ENCODE measurements at places on chromosomes 5 and 9.
A peak's percentile ranks its signal among the peaks of the same experiment; 100 is the strongest.

GRCh38 chr9:127854184-127854806 lies at the start of gene ENG:
TSS of gene ENG (minus strand) at chr9:127854658. CDS start at chr9:127854355, 303 bp downstream.
- DNase-seq = no peak

DNA sequence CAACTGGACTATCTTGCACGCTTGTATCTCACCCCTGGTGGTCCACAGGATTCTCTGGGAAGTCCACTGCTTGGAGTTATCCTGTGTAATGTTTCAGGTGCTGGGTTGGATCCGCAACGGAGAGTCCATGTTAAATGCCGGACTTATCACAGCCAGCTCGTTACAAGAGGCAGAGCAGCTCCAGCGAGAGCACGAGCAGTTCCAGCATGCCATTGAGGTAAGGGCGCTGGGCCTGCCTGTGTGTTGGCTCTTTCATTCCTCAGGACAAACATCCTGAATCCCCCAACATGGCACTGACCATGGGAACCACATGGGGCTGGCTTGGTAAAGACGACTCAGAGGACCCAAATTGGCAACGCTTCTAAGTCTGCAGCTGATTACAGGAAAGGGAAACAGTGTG lies 214.8 kb upstream of the OTULINL start:
- DNase-seq = no peak

- no peak for DNase-seq
These were observed 122.0 kb downstream of the PRDM6 start for GRCh38 chr5:123211084-123211483.

DNA sequence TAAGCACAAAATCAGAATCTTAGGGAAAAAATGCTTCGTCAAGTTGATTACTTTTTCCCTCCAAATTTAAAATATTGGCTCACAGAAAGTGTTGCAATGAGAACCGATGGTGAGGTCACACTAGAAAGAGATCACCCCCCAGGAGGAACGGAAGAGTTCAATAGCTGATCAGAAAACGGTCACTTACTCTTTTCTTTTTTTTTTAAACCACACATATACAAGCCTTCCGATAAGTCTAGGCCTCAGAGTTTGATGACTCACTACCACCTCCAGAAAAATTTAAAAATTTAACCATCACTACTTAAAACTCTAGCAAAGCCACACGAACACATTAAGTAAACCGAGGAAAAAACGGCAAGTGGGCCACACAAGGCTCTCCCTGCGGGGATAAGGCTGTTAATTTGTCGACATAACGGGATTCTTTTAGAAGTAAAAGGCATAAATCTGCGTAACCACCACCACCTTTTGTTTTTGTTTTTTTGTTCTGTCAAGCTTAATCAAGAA lies 1.2 kb downstream of the SURF4 start:
- DNase-seq = no peak

GRCh38 chr9:108803428-108804065 lies 52.2 kb downstream of the ACTL7B start:
- no peak for DNase-seq

DNA sequence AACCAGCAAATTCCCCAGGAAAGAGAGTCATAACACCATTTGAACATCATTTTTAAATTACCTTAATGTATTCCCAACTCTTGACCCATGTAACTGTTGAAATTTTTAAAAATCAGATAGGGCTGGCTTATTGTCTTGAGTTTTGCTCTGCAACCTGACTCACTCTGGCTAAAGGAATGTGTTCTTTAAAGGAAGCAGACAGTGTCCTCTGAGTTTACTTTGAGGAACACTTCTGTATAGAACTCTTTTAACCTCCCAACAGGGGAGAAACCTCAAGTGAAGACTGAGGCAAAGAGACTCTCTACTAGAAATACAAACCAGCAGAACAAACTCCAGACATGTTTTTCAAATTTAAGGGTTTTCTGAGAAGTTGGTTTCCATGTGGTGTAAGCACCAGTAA lies 248.9 kb downstream of the CWC27 start:
- DNase-seq = no peak

DNA sequence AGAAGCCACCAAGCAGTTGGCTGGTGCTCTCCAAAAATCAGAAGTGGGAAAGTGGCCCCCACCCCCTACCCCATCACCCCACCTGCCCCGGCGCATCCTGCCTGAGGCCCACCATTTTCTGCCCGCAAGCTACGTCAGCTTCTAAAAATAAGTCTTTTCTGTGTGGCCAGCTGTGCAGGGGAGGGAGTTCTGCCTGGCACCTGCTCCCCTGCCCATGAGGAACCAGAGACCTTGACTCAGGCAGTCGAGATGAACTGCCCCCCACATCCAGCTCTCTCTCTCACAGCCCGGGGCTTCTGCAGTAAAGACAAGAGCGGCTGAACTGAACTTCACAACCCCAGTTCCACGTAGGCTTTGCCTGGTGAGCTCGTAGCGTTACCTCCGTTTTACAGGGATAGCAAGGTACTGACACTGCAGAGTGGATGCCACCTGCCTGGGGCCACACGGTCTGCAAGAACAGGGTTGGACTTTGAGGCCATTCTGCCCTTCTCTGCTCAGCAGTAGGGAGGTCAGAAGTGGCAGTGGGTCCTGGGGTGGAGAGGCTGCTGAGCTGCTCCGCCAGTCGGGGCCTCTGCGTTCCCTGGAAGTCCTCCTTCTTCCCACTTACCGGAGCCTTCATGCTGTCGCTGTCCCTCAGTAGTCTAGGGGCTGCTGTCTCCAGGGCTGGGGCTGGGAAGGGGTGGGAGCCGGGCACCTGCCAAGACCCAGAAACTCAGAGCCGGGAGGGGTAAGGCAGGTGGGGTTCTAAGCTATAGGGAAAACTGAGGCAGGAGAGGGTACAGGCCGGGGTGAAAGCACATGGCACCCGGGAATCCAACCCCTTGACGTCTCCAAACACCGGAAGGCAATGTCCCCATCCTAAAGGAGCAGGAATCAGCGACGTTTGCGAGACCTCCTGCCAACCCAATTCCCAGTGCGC lies 781 bp downstream of the ST6GALNAC4 start:
- DNase-seq = no peak

GRCh38 chr5:59829386-59829785 lies 64.1 kb downstream of the PDE4D start:
- DNase-seq = peak; percentile 72

DNA sequence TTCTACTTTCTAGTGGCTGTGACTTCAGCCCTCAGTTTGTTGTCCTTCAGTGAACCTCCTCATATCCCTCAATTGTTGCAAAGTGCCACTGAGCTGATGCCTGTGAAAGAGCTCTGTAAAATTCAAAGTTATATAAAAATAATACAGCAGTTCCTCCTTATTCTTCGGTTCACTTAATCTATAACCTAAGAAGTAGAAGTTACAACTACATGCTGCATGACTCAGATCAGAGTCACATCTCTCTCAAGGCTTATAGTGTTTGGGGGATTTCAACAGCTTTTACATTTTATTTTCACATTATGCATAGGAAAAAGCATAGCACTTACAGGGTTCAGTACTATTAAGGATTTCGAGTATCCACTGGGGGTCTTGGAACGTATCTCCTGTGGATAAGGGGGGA lies 25.1 kb upstream of the GCNT1 start:
- DNase-seq = no peak

- DNase-seq = no peak
These were observed 154.9 kb upstream of the VLDLR start for GRCh38 chr9:2466703-2467102.

- DNase-seq = no peak
These were observed 65.2 kb downstream of the PBX3 start for GRCh38 chr9:125812403-125812802.

DNA sequence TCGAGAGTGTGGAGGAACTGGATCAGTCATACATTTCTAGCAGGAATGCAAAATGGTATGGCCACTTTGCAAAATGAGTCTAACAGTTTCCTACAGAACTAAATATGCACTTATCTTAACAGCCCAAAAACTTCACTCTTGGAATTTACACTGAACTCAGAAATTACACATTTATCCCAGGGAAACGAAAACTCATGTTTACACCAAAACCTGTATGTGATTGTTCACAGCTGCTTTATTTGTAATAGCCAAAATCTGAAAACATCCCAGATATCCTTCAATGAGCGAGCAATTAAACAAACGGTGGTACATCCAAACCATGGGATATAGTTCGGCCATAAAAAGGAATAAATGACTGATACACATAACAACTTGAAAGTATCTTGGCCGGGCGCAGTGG lies 62.0 kb downstream of the RNF130 start:
- DNase-seq = no peak

DNA sequence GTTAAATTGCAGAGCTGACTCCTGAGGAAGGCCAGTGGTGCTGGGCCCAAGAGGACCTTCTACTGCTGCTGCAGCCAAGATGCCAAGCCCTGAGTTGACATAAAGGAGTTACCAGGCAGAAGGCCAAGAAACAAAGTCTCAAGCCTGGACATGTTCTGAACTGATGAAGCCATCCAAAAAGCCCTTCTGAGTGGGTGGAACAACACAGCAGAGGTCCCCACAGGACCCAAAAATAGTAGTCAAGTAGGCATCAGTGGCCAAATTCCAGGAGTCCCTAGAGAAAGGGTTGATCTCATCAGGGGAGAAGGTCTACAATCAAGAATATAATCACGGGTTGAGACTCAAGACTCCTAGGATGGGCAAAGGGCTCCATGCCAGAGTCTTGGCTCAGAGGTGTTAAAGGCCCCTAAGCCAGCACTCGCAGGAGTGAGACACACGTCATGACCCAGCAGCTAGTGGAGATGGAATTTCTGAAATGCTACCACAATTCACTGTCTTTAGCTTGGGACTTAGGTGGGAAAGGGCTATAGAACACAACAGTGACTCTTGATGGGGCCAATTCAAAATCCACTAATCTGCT lies 119.7 kb downstream of the FANCC start:
- peak; percentile 41 for DNase-seq

GRCh38 chr9:74173284-74173683 lies 323.9 kb upstream of the RORB start:
- no peak for DNase-seq

- no peak for DNase-seq
These were observed 306.6 kb downstream of the ADGRV1 start for GRCh38 chr5:90865180-90865579.

GRCh38 chr5:173882632-173883031 lies 5.5 kb upstream of the CPEB4 start:
- DNase-seq = no peak

- DNase-seq = no peak
These were observed 96.1 kb downstream of the ADAMTSL1 start for GRCh38 chr9:18569941-18570630.

- DNase-seq = no peak
These were observed 73.2 kb downstream of the KIAA1958 start for GRCh38 chr9:112559629-112560413.

DNA sequence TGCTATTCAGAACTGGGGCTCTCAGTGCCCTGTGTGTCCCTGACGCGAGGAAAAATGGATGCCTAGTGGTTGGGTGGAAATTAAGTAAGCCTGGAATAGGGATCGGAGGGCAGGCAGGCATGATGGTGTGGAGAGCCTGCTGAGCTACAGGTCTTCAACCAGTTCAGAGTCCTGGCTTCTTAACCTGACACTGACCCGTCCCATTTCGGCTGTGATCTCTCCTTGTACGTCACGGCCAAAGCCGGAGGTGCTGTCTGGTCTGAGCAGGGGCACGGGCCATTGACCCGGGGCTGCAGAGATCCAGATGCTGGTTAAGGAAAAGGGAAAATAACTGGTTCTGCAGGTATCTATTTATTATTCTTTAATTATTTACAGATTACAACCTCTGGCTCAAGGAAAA lies 27.9 kb downstream of the RHOBTB3 start:
- DNase-seq = no peak

DNA sequence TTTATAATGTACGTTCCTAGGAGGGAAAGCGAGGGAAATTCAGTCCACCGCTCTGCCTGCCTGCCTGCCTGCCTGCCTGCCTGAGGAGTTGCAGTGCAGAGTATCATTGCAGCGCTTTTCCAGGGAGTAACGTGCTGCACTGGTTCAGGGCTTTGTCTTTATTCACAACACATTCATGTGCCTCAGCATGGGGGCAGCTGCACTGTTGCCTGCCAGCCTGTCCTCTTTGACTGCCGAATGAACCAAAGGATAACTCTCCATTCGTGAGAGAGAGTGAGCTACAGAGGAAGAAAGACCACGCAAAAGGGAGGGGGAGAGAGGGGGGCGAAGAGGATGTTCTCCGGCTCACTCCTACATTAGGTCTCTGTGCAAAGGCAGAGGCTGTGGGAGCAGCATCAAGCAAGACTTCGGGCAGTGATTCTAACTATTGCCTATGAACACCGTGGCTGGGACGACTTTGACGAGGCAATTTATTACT lies 791.2 kb downstream of the MAT2B start:
- DNase-seq = no peak

DNA sequence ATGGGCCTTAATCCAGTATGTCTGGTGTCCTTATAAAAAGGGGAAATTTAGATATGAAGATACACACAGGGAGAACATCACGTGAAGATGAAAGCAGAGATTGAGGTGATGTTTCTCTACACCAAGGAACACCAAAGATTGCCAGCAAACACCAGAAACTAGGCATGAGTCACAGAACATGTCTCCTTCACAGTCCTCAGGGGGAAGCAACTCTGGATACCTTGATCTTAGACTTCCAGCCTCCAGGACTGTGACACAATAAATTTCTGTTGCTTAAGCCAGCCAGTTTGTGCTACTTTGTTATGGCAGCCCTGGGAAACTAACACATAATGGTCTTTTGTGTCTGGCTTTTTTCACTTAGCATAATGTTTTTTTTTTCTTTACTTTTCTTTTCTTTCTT lies 41.2 kb upstream of the STRBP start:
- no peak for DNase-seq

GRCh38 chr5:32275396-32275741 lies 37.4 kb downstream of the MTMR12 start:
- no peak for DNase-seq

DNA sequence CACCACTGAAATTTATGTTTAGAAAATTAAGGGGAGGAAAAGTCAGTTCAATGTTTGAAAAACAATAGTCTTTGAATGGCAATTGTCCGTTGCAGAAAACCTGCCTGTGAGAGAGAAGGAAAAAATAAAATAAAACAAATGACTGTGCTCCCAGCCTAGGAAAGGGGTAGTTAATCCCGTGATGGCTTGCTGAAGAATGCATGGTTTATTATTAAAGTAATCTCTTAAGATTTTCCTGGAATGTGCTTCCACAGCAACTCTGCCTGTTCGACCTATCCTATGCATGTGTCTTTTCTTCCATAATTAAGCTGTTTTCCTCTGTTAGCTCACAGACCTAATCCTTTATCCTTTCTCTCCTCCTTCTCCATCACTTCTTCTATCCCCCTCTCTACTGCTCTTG lies 2.4 kb upstream of the DAB2 start:
- DNase-seq = no peak

- no peak for DNase-seq
These were observed 4.0 kb upstream of the RANBP3L start for GRCh38 chr5:36305571-36306326.

DNA sequence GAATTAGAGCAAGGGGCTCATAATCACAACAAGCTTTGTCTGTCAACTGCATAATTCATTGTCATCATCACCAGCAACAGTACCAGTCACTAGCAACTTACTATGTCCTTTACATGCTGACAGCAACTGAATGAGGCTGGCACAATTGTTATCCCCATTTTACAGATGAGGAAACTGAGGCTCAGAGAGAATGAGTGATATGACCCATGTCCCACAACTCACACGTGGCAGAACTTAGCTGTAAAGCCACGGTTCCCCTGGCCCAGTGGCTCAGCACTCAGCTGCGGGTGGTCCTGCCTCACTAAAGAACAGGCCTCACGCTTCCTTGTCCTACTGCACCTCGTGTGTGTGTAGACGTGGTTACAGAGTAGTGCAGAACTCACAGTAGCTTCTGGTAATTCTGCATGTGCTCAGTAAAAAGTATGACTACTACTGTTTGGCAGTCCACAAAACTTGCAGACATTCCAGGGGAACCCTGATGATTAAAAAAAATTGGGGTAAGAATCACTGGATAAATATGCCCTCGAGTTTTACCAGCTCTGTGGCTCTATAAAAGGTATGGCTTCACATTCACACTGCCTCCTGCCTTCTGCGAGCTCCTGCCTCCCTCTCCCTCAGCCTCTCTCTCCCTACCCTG lies 30.2 kb downstream of the AFAP1L1 start:
- no peak for DNase-seq
